ENCODE measurements at places on chromosomes 7 and 10.

DNA sequence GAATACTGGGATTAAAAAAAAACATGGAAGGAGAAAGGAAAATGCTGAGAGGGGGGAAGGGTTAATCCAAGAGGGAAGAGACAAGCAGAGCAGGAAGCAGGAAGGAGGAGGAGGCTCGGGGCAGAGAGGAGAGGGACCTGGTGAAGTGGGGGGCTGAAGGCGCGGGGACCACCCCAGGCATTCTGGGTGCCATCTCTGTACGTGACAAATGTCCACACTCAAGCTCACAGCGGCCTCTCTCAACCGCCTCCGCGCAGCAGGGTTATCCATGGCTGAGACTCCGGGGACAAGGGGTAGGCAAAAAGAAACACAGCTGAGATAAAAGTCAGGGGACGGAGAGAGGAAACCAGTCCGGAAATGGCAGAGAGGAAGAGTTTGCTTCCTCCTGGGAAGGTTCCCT lies 33.9 kb downstream of the EN2 start:
- DNase-seq, result no peak

GRCh38 chr10:91073286-91073979 lies 147.0 kb upstream of the PCGF5 start:
- no peak for DNase-seq

- no peak for DNase-seq
Observed at GRCh38 chr7:100372256-100372655, 1.0 kb upstream of the PILRA start.

DNA sequence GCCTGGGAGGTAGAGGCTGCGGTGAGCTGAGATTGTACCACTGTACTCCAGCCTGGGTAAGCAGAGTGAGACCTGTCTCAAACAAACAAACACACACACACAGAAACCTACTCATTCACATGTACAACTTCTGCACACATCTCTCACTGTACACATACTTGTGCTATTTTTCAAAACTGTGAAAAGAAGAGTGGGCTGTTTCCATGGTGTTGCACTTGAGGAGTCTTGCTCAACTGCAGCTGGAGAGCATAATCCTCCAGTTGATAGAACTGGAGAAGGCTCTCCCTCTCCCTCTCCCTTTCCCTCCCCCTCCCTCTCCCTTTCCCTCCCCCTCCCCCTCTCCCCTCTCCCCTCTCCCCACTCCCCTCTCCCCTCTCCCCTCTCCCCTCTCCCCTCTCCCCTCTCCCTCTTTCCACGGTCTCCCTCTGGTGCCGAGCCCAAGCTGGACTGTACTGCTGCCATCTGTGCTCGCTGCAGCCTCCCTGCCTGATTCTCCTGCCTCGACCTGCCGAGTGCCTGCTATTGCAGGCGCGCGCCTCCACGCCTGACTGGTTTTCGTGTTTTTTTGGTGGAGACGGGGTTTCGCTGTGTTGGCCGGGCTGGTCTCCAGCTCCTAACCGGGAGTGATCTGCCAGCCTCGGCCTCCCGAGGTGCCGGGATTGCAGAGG lies 43.7 kb upstream of the DLD start:
- DNase-seq, result no peak

DNA sequence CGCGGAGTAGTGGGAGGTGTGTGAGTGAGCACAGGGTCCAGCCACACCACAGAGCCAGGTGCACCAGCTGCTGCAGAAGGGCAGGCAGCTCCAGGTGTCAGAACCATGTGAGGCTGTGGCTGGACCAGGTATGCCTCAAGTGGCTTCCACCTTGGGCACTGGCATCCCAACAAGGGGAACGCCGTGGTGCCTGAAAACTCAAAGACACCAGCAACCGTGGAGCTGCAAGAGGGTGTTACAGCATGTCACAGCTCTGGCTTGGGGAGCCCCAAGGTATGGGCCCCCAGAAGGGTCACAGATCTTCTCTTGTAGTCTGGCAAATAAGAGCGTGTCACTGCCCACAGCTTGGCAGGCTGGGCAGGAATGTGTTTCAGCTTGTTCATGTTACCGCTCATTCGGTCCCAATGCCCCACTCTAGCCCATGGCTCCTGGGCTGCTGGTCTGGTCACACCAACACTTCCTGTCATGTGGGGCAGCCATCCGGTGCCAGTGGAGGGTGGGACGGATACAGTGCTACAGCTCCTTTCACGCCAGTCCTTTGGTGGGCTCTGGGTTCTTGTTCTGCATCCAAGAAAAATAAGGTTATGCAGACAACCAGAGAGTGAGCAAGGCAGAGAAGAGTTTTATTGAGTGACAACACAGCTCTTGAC lies 29.8 kb downstream of the STRA8 start:
- no peak for DNase-seq

GRCh38 chr10:93437086-93437945 lies 44.8 kb downstream of the MYOF start:
- DNase-seq, result no peak

GRCh38 chr7:29539471-29539870 lies 24.2 kb upstream of the PRR15 start:
- DNase-seq, result no peak

DNA sequence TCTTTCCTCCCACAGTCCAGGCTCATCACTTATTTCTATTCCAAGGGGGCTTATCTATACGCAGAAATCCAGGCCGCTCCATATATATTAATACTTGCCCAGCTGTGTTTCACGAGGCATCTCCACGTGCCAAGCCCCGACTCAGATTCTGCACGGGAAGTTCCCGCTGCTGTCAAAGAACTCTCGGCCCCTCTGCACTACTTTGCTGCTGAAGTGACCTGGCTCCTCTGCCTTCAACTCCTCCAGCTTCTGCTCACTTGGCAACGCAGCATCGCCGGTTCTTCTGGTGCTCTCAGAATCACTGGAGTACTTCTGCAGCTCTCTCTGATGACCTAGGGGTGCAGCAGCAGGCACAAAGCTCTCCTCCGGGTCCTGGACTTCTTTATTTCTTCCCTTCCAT lies 9.7 kb upstream of the CHST12 start:
- DNase-seq, result no peak

GRCh38 chr7:27312820-27313219 lies 70.2 kb downstream of the EVX1 start:
- DNase-seq, result no peak

GRCh38 chr10:24777196-24777595 lies 53.5 kb upstream of the ARHGAP21 start:
- DNase-seq, result no peak

DNA sequence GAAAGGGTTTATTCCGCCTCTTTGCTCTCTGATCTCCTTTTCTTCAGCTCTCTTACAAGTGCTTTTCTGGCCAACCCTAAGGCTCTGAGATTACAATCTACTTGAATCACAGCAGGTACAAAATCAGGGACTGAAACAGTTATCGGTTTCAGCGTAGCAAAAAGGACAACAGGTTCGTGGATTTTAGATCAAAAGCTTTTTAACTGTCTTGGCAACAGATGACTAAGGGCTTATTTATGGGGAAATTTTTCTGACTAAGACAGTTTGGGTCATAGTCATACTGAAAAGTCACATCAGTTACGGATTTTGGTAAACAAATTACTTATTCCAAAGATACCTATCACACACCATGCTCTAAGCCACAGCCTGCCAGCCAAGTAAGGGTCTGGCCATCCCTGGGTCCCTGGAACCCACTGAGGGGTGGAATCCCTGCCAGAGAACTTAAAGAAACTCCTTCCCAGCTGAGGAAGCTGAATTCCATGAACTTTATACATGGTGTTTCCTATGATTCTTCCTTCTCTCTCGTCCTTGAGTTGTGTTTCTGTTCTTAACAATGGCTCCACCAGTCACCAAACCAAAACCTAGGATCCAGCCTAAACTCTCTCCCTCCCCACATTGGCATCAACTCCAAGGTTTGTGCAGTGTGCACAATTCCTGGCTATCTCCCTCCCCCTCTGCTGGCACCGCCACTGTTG lies 169.3 kb downstream of the FAM107B start:
- peak; percentile 77 for DNase-seq

DNA sequence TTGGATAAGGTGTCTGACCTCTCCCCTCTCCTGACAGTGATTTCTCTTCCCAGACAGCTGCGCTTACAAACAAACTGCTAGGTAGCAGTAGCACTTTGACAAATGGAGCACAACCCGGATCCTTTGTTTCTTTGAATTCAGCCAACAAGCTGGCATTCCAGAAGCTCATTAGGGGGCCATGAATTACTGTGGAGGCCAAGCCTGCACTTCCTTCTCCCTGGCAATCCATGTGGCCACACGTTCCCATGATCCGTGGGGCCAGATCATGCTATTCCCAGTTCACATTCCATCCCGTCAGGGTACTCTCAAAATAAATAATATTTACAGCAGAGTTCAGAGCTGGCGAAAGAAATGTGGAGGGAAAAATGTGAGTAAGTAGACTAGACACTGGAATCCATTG lies 172.4 kb downstream of the PRPF18 start:
- no peak for DNase-seq

GRCh38 chr7:130095812-130096211 lies 25.5 kb downstream of the KLHDC10 start:
- no peak for DNase-seq

DNA sequence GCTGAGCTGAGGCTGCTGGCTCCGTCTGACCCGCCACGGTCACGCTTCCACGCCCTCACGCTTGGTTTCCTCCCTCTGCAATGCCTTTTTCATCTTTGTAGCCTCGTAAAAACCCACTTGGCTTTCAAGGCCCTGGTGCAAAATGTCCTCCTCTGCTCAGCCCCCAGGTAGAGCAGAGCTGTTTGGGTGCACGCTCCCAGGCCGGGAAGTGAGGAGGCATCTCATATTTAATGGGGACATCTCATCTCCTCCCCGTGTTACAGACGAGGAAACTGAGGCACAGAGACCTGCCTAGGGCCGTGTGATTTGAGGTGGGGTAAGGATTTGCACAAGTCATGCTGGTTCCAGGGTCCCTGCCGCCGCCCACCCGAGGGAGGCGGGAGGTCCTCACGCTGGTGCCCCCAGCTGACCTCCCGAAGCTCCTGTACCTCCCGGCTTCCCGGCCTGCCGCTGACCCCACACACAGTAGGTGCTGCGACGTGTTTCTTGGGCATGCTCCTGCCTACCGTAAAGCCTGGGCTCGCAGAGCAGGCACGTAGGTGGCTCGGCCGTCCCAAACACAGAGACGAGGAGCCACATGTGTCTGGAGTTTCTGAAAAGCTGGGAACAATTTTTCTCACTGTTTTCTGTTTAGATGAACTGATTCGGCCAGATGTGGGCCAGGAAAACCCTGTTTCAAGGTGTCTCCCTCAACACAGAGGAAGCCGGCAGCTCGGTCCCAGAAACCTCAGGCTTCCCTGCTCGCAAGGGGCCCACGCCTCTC lies 11.5 kb downstream of the FOXL3 start:
- no peak for DNase-seq

DNA sequence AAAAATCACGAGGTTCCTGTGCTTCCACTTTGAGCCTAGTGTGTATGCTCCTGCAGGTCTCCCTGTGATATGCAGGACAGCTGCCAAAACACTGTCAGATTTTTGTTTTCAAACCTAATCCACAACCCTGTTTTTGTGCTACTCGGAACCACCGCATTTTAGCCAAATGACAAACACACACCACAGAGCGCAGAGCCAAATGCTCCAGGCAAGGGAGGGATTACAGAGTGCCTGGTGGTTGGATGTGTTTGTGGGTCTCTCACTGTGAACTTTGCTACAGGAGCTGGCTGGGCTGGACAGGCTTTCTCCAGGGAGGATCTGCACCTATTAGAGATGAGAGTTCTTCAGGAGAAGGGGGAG lies 5.7 kb upstream of the RBM28 start:
- no peak for DNase-seq

GRCh38 chr10:33055625-33056024 lies 97.6 kb upstream of the ITGB1 start:
- no peak for DNase-seq

GRCh38 chr10:74924251-74924963 lies 98.0 kb downstream of the KAT6B start:
- DNase-seq, result no peak

DNA sequence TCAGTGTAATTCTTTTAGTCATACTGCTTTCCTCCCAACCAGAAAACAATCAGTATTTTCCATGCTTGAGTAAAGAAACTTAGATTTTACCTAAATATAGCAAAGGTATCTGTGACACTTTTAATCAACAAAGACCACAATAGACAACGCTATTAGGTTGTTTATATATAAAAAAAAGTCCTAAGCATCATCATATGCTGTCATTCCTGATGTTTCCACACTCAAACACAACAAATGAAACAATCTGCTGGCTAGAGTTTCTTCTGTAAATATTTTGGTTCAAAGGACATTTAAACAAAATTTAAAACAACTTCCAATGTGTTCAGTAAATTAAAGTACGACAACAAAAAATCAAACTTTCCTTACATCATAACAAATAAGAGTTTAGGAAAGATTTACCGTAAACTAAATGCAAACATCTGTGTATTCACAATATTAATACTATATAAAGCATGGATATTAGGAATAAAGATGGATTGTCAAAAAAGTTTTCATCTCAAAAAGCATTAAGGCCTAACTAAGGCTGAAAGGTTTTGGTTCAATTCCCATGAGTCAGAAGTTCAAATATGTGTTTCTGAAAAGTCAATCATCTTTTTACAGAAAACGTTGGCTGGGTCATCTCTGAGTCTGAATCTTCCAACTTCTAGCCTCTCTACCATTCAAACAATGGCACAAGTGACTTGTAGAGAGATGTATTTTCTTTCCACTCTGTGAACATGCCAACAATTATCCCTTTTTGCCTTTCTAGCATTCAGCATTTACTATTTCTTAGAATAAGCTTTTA lies 157.1 kb downstream of the CRPPA start:
- DNase-seq, result no peak

DNA sequence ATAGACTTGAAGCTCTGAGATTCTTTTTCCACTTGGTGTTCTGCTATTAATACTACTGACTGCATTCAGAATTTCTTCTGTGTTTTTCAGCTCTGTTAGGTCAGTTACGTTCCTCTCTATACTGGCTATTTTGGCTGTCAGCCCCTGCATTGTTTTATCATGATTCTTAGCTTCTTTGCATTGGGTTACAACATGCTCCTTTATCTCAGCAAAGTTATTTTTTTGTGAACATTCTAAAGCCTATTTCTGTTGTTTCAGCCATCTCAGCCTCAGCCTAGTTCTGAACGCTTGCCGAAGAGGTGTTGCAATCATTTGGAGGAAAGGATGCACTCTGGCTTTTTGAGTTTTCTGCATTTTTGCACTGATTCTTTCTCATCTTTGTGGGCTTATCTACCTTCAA lies 201.5 kb upstream of the GNAI1 start:
- no peak for DNase-seq

- DNase-seq, result no peak
Observed at GRCh38 chr7:24911213-24911603, 68.8 kb downstream of the OSBPL3 start.

- no peak for DNase-seq
Observed at GRCh38 chr7:28695300-28696295, 262.5 kb downstream of the TRIL start.

GRCh38 chr10:76763376-76763775 lies 874.2 kb downstream of the KCNMA1 start:
- DNase-seq, result no peak

DNA sequence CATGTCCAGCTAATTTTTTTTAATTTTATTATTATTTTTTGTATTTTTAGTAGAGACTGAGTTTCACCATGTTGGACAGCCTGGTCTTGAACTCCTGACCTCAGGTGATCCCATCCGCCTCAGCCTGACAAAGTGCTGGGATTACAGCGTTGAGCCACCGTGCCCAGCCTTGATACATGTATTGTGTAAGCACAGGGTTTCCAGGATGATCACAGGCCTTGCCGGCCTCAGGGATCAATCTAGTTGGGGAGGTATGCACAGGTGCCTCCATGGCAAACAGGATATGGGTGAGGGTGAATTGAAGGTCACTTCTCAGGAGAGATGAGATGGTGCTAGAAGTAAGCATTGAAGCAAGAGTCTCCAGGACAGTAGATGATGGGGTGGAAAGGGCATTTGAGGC lies 5.5 kb downstream of the MRPS17 start:
- DNase-seq, result no peak

- DNase-seq, result peak; percentile 38
Observed at GRCh38 chr10:14659626-14660196, 115.0 kb downstream of the FAM107B start.
